Activated CD4-positive, alpha-beta T cell treated with anti-CD3 and anti-CD28 coated beads, Interleukin-2, Interleukin-4, amounts not matched to agents 100 ng/mL and 50 ng/mL, durations not matched to agents 16 hours and 8 hours (primary cell): ENCODE measurements at places on chromosomes 3 and 15.

- DNase-seq: no peak
Observed at GRCh38 chr3:125165948-125166553, 46.5 kb downstream of the SLC12A8 start.

DNA sequence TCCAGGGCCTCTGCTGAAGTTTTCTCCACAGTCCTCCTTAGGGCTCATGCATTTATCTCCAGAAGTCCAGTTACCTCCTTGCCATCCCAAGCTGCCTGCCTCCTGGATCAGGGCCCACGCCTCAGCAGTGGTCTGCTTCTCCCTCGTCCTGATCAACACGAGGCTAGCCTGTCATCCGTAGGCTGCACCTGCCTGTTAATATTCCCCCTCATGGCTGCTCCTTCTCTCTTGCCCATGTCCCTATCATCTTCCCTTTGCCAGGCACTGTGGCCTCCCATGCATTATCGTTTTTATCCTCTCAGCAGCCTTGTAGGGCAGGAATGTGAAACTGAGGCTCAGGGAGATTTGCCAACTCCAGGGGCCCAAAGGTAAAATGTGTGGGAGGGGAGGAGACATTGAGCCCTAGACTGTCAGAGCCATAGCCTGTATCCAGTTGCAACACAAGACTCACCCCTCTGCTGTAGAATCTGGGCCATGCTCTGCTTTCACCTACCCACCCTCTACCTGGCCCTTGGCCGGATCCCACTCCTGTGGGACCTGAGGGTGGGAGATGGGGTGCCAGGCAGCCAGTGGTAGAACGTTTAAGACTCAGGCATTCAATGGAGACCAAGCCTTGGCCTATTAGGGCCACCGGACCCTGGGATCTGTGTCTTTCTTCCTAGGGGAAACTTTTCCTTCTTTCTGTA is 4.6 kb downstream of the GRM2 start:
- no peak for DNase-seq

GRCh38 chr15:66600240-66600627 is 34.4 kb upstream of the LCTL start:
- DNase-seq: no peak

DNA sequence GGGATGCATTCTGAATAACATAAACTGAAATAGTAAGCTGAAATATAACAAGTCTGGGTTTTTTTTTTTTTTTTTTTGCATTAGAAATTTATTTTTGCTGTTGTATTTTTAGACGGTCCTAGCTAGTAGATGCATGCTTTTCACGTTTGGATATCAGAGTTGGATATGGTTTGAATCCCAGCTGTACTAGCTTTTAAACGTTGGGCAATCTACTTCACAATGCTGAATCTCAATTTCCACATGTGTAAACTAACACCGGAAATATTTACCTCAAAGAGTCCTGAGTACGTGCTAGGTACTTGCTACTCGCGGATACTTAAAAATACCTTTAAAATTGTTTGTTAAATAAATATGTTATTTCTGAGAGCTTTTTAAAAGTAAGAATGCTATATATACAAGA is 139.8 kb downstream of the BBX start:
- DNase-seq: no peak

- DNase-seq: no peak
Observed at GRCh38 chr3:107208100-107208499, 169.1 kb upstream of the CCDC54 start.

DNA sequence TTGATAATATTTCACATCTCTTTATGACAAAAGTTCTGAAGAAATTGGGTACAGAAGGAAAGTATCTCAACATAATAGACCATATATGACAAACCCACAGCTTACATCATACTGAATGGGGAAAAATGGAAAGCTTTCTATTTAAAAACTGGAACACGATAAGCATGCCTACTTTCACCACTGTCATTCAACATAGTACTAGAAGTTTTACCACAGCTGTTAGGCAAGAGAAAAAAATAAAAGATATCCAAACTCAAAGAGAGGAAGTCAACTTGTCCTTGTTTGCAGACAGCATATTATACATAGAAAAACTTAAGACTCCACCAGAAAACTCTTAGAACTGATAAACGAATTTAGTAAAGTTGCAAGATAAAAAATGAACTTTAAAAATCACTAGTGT is 40.3 kb downstream of the COPS2 start:
- DNase-seq: no peak

DNA sequence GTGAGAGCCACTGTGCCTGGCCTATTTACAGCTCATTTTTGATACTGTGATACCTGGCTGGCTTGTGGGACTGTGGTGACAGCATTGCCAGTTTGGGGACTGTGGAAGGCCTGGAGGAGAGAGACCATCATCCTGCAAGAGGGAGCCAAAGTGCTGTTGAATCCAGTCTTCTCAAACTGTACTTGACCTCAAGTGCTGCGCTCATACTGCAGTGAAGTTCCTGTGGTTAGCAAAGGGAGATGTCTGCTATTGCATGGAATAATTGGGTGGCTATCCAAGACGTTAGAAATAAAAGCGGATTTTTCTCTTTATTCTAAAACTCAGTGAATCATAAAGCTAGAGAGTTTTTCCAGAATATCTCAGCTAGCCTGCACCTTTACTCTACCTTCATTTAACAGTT is 83.4 kb downstream of the CCK start:
- no peak for DNase-seq

- no peak for DNase-seq
Observed at GRCh38 chr3:66592927-66593625, 92.3 kb upstream of the LRIG1 start.
